ENCODE measurements at places on chromosomes 6 and 20.

DNA sequence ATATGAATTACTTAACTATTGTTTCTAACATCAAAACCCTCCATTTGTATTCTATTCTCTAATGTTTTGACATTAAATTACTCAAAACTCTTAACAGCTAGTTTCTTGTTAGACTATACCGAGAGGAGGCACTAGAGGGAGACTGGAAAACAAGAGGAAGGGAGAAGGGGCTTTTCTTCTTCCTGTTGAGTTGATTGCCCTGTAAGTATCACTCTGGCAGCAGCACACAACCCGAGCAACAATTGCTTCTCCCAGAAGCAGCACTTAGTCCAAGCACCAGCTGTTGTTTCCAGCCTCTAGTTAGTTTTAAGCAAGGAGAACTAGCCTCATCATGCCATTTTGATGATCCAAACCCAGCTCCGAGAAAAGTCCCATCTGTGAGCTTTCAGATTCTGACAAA lies 603.8 kb downstream of the PRKN start:
- DNase-seq = no peak

DNA sequence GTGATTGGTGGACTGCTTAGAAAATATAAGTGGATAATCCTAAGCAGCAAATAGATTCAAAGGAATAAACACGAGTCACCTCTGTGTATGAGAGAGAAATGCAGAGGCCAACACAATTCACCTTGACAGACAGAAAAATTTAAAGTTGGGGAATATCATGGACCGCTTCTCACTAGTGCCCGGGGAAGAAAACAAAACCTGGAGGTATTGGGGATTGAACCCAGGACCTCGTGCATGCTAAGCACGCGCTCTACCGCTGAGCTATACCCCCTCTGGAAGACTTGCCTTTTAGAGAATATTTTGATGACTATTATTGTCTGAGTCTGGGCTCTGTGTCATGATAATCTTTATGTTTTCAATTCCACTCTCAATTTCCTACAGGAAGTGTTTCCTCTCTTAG lies 111.9 kb downstream of the TRIM27 start:
- DNase-seq = no peak

DNA sequence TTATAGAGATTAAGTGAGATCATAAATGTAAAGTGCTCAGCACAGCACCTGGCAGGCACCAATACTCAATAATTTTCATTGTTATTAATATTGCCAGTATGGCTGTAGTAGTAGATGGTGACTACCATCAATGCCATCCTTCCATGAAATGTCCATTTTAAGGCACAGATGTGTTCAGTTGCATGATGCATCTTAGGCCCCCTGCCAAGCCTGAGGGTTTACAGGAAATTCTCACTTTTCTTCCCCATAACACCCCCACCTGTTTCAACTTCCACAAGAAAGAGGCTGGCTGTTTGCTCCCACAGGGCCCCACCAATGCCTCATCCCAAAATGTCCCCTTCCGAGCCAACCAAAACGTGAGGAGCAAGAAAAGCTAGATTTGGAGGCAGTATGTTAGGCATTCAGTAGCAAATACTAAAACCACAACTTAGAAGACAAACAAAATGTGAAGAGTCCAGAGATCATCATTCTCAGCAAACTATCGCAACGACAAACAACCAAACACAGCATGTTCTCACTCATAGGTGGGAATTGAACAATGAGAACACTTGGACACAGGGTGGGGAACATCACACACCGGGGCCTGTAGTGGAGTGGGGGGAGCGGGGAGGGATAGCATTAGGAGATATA lies 110.6 kb upstream of the NHSL1 start:
- DNase-seq = no peak

DNA sequence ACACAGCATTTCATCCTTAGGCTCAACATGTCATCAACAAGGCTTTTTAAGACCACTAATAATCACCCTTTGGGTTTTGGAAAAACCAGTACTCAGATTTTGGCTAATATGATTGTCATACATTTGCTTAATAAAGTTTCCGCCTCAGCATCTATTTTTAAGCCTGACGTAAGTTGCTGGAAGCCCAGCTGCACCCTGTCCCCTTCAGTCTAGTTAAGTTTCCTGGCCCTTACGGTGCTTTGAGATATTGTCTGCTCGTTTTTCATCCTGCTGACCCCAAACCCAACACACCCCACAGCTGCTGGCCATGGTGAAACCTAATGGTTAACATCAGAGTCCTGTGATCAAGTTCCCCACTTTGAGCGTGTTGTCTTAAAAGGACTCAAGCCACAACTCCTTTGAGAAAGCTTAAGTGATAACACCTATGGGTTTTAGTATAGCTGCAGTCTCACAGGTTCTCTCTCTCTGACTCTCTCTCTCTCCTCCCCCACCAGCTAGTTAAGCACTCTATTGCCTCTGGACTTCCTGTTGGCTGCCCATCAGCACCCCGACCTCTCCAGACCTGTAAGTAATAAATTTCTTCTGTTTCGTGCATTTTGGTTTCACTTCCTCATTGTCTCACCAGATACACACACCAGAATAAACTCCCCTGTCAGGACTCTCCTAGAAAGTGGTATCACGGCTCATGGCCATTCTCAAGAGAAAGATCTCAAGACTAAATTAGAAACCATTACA lies 802.0 kb downstream of the C6orf118 start:
- no peak for DNase-seq

- DNase-seq = no peak
Observed at GRCh38 chr6:135129136-135129856, 51.8 kb upstream of the MYB start.

DNA sequence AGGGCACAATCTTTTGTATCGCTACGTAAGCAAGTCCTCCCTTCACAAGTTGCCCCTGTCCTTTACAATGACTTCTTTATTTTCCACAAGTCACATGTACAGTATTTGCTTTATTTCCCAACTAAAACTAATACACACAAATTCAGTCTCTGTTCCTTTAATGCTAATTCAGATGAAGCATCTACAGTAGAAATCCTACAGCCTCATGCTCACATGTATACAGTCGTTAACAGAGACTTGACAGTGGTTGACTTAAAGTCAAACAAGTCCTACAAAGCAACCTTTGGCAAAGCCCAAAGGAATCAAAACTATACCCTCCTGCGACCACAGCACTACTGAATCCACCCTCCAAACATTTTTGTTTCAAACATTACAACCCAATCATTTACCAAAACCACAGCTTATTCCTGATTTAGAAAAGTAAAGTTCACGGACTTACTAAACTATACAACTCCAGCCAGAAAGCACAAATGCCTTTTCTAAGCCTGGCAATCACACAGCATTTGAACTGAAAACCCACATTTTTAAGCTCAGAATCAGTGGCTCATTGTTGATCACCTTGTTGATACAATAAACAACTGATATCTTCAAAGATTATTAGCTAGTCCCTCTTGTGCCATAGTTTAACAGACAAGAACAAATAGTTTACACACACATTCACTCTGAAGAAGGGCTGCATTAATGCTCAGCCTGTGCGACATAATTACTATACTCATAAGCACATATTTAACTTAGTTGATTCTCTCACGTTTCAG lies 70.9 kb upstream of the NHSL1 start:
- DNase-seq = no peak

DNA sequence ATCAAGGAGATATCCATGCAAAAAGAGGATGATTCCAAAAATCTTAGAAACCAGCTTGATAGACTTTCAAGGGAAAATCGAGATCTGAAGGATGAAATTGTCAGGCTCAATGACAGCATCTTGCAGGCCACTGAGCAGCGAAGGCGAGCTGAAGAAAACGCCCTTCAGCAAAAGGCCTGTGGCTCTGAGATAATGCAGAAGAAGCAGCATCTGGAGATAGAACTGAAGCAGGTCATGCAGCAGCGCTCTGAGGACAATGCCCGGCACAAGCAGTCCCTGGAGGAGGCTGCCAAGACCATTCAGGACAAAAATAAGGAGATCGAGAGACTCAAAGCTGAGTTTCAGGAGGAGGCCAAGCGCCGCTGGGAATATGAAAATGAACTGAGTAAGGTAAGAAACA lies 10.1 kb upstream of the SNRNP48 start:
- no peak for DNase-seq

GRCh38 chr6:31776485-31776988 lies 591 bp downstream of the VWA7 start:
- DNase-seq = no peak

DNA sequence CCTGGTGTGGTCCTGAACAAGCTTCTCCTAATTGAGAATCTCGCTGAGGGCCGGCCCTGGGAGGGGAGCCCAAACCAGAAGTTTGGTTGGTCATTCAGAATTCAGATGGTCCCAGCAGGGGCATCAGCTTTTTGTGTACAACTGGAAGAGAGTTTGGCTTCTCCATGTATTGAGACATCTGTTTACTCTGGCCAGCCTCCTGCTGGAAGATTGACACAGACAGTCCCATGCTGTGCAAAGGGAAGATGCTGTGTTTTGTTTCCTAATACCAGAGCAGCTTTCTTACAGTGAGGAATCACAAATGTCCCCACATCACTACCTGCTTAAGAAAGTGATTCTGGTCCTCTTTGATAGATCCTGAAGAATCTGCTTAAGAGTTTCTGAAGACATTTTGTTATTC lies 97.8 kb downstream of the PLEKHG1 start:
- DNase-seq = no peak

GRCh38 chr20:22954661-22955060 lies 80.5 kb upstream of the SSTR4 start:
- DNase-seq = no peak

DNA sequence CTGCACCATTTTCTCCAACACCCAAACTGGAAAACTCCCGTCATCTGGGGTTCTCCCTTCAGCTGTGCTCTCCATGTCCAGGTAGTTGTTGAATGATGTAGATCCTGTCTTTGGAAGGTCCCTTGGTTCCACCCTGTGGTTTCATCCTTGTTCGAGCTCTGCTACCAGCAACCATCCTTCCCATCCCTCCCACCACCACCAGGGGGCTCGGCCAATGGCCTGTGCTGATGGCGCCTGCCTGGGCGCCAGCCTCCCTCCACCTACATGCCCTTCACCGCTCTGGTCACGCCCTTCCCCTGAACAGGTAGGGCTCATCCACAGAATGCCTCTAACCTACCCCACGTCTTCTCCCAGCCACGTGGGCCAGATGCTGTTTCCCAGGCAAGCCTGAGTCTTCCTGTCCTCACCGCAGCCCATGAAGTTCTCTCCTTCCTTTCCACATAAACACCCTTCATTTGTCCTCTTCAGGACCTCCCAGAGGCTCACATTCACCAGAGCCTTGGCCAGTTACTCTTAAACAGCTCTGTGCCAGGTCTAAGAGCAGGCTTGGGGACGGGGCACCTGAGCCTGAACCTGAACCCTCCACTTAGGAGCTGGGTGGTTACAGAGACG lies 75.1 kb upstream of the DUSP22 start:
- no peak for DNase-seq

- no peak for DNase-seq
Observed at GRCh38 chr6:140311146-140311545, 936.7 kb upstream of the CITED2 start.

- DNase-seq = no peak
Observed at GRCh38 chr6:89037141-89037900, 43.2 kb upstream of the PNRC1 start.

- DNase-seq = no peak
Observed at GRCh38 chr6:134992155-134992554, 42.3 kb upstream of the ALDH8A1 start.

DNA sequence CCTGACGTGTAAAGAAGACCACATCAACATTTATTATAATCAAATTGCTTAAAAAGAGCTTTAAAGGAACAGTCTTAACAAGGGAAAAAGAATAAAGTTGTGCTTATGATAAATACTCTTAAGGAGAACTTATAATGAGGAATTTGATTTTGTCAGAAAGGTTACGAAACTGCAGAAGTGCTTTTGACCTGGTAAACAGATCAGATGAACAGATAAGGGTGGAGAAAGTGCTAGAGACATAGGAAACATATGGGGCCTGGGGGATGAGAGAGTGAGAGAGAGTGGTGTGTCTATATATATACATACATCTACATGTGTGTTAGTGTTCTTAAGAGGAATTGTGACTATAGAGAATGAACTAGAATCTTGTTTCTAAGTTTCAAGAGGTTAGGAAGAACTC lies 186.2 kb upstream of the GJE1 start:
- DNase-seq = no peak

DNA sequence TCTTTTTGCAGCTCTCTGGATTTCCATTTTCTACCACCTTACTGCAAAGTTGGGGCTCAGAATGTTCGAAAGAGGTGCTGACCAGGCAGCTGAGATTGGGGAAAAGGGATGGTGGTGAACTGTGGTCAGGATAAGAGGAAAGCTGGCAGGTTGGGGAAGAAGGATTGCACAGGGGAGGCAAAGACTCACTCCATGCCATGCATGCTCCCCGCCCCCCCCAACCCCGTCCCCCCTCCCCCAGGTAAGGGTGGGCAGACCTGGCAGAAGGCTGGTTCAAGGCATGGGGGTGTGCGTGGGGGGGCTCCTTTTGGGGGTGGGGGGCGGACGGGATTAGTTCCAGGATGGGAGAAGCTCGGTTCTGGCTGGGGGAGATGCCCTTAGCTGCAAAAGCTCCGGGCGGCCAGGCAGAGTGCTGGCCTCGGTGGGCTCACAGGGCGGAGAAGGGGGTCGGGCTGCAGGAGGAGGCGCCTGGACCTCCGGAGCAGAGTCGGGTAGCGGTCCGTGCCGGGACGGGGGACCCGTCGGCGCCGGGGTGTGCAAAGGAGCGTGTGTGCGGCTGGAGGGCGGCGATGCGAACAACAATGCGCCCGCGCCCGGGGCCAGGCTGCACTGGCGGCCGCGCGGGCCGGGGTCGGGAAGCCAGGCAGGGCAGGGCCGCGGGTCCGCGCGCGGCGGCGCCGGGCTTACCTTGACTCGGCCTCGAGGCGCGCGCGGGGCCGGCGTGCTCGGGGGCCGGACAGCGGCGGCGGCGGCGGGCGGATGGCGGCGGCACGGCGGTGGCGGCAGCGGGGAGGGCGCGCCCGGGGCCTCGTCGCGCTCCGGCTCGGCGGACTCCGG lies 880 bp downstream of the ADNP start:
- DNase-seq = no peak

DNA sequence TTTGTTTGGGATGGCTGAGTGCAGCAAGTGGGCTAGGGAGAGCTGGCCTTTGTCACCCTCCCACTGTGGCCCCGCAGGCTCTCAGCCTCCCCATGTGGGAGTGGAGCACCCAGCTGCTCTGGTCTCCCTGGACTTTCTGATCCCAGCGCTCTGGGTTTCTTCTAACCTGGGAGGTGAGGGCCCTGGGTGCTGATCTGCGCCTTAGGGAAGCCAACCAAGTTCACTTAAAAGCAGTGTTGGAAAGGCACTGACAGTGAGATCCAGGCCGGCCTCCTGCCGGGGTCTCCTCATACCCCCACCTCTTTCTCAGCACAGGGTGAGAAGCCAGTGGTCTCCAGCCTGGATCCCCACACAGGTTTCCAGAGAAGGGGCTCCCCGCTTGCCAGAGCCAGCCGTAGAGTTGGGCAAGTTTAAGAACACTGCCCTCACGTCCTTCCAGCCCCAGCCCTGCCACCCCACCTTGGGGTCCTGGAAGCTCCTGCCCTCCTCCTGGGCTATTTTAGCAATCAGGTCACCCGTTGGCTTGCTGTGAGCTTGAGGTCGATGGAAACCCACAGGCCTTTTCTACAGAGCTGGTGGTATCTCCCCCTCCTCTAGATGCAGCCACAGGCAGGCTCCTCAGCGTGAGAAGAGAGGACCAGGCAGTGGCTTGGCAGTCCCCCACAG lies 9.6 kb downstream of the C20orf203 start:
- peak; percentile 20 for DNase-seq

GRCh38 chr20:48523191-48523995 lies 304.4 kb downstream of the PREX1 start:
- peak; percentile 10 for DNase-seq

Measured in GDM1 (cell line).